ENCODE measurements at places on chromosomes 7 and 10.

DNA sequence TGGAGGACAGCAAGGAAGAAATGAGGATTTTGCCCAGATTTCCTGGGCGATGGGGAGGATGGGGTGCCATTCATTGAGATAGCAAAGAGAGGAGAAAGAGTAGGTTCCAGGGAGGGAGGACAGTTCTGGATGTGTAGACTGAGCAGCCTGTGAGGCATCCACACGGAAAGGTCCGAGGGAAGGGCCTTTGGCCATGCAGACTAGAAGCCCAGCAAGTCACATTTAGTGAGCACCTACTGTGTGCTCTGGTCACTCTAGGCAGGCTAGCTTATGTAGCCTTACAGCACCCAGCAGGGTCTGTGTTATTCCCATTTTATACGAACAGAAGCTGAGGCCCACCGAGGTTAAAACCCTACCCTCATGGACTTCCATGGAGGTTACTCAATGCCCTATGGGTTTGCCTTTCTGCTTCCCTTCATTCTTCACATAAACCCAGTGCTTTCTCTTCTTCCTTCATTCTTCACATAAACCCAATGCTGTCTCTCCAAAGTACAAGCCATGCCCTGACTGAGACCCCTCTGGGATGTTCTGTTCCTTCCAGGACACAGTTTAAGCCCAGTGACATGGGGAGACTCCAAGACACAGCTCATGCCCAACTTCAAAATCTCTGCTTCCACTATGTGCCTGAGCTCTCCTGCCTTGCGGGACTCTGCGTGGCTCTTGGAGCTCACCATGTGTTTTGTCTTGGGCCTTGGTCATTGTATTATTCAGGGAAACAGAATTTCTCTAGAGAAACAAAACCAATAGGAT is 13.7 kb downstream of the IL2RA start:
- DNase-seq: no peak

DNA sequence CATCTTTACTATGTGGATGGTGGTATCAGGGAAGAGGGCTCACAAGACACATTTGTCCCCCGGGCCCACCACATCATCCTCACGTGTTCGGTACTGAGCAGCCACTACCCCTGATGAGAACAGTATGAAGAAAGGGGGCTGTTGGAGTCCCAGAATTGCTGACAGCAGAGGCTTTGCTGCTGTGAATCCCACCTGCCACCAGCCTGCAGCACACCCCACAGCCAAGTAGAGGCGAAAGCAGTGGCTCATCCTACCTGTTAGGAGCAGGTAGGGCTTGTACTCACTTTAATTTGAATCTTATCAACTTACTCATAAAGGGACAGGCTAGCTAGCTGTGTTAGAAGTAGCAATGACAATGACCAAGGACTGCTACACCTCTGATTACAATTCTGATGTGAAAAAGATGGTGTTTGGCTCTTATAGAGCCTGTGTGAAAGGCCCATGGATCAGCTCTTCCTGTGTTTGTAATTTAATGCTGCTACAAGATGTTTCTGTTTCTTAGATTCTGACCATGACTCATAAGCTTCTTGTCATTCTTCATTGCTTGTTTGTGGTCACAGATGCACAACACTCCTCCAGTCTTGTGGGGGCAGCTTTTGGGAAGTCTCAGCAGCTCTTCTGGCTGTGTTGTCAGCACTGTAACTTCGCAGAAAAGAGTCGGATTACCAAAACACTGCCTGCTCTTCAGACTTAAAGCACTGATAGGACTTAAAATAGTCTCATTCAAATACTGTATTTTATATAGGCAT is 9.1 kb upstream of the CSGALNACT2 start:
- DNase-seq: peak; percentile 95

DNA sequence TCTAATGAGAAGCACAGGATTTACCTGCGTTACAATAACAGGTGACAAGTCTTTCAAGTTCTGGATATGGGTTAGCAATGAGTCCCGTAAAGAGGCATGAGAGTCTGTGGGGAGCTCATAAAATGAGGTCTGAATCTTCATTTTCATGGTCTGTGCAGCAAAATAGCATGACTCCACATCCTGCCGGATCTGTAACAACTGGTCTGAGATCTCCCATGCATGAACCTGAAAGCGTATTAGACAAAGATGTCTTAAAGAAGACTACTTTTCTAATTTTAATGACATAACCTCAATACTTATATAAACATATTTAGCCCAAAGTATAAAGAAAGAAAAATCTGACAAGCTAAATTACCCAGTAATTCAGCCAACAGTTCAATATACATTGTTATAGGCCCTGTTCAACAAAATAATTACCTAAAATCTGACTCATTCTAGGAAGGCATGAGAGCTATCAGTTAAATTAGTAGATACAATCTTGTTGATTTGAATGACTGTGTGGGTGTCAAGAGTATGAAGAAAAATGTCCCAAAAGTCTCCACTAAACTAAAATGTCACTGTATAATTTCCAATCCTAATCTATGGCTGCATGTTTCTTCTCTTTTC is 36.9 kb downstream of the TNPO3 start:
- no peak for DNase-seq

DNA sequence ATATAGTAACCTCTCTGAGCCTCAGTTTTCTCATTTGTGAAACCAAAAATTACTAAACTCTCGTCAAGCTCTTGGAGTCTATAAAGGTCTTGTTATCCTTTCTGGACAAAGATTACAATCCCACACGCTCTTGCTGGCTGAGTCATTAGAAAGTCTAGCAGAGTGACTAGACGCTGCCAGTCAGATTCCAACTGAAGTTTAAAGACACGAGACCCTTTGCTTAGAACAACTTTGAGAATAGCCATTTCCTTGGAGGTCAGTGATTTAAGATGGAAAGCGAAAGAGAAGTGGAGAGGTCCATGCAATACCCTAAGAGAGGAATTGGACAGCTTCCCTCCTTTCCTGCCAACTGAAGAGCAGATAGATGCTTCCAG is 119.5 kb downstream of the APBB1IP start:
- peak; percentile 44 for DNase-seq

- no peak for DNase-seq
Observed at GRCh38 chr10:57818522-57818921, 449.2 kb downstream of the IPMK start.

- no peak for DNase-seq
Observed at GRCh38 chr7:31699050-31699449, 12.0 kb downstream of the PPP1R17 start.

DNA sequence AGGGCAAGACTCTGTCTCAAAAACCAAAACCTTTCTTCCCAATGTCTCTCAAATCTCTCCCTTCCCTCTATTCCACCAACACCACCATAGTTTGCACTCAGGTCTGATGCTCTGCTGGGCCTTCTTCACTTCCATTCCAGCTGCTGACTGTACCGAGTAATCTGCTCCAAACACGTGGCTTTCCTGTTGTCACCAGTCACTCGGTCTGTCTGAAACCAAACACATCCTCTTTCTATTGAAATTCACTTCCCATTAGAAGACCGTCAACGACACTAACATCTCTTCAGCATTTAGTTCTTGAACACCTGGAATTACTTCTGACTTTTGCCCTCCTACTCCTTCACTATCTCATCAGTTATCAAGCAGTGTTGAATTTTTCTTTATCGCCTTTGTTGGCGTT is 4.7 kb upstream of the NRF1 start:
- DNase-seq: no peak

GRCh38 chr10:79444199-79445119 is 965 bp downstream of the ZCCHC24 start:
- DNase-seq: peak; percentile 56

- DNase-seq: no peak
Observed at GRCh38 chr7:1354661-1355567, 104.4 kb downstream of the MICALL2 start.

DNA sequence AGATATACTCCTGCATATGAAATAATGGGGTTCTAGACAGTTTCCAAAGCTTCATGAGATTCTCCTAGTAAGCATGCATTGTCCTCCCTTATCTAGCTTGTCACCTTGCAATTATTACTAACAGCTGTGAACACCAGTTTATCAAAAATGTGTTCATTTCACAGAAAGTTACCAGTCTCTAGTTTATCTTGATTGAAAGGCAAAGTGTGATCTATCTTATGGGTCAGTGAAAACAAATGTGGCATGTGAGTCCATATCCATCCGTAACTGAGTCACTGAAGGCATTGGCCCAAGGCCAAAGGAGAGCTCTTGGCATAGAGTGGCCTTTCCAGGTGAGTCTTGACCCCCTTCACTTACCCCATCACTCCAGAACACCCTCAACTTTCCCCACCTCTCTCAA is 53.2 kb downstream of the GSAP start:
- no peak for DNase-seq

DNA sequence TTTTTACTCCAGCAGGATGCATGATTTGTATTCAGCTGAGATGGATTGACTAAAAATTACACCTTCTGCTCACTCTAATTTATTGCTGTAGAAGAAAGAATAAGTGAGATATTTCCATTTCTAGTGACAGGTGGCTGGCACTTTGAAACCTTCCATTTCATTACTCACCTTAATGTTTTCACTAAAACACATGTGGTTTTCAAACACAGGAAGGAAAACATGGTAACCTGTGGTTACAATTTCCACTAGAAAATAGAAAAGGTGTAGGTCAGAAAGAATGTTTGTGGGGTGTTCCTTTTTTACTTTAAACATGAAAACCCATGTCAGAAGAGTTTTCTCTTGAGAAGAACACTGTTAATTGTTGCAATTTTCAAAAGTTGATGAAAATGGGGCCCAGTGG is 12.0 kb upstream of the PRKCQ start:
- no peak for DNase-seq

- DNase-seq: no peak
Observed at GRCh38 chr7:158783595-158783994, 45.7 kb downstream of the ESYT2 start.

DNA sequence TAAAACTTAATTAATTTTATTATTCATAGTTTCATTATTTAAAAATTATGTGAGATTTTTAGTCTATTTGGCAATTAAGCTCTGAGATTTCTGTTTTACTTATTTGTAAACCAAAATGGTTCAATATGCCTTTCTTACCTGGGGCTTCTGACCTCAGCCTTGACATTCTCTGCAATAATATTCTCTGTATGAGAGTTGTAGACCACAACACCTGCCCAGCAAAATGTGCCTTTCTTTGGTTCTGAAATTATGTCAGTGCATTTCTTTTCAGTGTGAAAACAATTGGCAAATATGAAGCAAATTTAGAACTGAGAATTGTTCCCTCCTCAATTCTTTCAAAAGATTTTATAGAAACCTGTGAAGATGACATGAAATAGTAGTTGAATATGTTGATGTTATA is 426.4 kb upstream of the FZD8 start:
- DNase-seq: no peak
